NCI-H1436 treated with DMSO at 0.1 percent for 48 hours (cell line): ENCODE measurements at places on chromosomes 5 and 9.

- no peak for DNase-seq
Observed at GRCh38 chr9:89629081-89629976, 24.5 kb downstream of the GADD45G start.

- no peak for DNase-seq
Observed at GRCh38 chr5:60410427-60410826, 289.5 kb downstream of the DEPDC1B start.

- DNase-seq = no peak
Observed at GRCh38 chr9:125707472-125707804, 430 bp upstream of the MAPKAP1 start.

DNA sequence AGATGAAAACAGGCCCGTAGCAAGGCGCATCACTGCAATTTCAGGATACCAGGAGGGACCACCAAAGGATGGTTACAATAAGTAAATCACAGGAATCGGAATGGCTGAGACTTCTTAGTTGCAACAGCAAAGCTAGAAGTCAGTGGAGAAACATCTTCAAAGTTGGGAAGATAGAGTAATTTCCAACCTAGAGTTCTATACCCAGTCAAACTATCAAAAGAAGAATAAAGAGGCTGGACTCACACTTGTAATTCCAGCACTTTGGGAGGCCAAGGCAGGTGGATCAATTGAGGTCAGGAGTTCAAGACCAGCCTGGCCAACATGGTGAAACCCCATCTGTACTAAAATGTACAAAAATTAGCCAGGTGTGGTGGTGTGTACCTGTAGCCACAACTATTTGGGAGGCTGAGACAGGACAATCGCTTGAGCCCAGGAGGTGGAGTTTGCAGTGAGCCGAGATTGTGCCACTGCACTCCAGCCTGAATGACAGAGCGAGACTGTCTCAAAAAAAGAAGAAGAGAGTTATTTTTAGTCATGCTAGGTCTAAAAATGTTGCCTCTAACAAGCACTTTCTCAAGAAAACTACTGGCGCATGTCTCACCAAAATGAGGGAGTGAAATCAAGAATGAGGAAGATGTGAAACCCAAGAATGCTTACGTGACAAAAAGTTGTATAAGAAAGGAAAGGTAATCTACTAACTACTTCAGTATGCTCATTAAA is 267.7 kb downstream of the DENND1A start:
- DNase-seq = no peak

DNA sequence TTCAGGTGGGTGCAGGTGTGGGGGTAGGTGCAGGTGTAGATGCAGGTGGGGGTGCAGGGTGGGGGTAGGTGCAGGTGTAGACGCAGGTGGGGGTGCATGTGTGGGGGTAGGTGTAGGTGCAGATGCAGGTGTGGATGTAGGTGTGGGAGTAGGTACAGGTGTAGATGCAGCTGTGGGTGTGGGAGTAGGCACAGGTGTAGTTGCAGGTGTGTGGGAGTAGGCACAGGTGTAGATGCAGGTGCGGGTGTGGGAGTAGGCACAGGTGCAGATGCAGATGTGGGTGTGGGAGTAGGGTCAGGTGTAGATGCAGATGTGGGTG is 94.6 kb downstream of the PHF2 start:
- DNase-seq = no peak

DNA sequence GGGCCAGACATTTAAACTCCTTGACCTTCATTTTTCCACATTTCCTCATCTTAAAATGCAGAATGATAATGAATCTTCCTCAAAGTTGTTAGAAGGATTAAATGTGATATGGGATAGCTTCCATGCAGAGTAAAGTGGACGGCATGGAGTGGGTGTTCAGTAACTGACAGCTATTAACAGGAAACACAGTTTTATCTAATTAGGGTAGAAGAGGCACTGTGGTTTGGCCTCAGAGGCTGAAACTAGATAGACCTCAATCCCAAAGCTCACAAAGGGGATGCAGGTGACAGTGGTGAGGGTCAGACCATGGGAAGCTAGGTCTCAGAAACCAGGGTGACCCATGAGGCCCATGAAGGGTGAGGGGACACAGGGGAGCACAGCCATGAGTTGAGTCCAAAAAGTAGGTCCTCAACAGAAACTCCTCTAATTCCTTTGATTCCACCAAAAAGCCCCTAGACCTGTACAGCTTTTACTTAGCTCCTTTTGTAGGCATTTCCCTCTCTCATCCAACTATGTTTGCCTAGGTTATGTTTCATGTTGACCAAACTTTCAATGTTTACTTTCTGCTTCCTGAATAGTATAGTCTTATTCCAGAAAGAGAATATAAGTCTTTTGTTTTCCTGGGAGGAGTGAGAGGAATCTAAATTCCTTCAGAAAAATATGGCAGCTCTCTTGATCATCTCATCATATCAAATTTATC is 27.9 kb upstream of the GLDC start:
- no peak for DNase-seq

DNA sequence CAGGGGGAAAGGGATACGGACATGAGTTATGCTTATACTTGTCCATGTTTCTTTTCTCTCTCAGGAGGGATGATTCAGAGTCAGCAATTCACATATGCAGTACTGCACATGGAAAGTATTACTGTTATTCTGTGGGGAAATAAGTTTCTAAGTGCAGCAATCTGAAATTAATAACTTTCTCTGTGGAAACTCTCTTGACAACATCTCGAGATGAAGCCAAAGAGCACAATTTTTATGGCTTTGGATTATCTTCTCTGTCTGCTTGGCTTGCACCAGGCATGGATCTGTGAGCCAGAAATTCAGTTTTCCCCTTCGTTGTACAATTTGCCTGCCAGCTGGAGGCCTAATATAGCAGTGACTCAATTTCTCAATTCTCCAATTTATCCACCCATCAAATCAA is 2.5 kb upstream of the NDFIP1 start:
- no peak for DNase-seq

- DNase-seq = no peak
Observed at GRCh38 chr5:123036391-123037103, at the start of gene PPIC. TSS of gene PPIC (minus strand) at chr5:123036725. CDS start at chr5:123036625, 100 bp downstream.

- DNase-seq = no peak
Observed at GRCh38 chr5:133611357-133612248, 738 bp downstream of the FSTL4 start.

- no peak for DNase-seq
Observed at GRCh38 chr9:113461285-113461684, 2.2 kb upstream of the RGS3 start.

- DNase-seq = peak; percentile 47
Observed at GRCh38 chr9:71604197-71605063, 163.9 kb downstream of the CEMIP2 start.

GRCh38 chr9:125815568-125815967 is 68.4 kb downstream of the PBX3 start:
- DNase-seq = no peak

- no peak for DNase-seq
Observed at GRCh38 chr5:124199893-124200292, 546.5 kb downstream of the ZNF608 start.

DNA sequence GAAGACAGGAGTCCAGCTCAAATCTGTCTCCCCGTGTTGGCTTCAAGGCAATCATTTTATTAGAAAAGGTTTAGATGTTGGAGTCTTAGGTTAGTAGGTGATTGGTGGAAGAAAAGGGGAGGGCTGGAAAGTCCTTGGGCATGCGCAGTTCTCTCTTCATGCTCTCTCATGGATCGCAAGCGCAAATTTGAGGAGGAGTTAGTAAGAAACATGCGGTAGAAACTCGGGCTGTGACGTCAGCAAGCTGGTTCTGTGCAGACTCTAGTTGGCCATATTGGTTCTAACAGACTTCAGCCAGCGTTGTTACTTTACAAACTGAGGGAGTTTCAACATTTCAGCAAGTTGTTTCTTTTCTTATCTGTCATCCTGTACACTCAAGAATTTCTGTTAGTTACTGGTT is 392.2 kb downstream of the CDK5RAP2 start:
- DNase-seq = no peak

DNA sequence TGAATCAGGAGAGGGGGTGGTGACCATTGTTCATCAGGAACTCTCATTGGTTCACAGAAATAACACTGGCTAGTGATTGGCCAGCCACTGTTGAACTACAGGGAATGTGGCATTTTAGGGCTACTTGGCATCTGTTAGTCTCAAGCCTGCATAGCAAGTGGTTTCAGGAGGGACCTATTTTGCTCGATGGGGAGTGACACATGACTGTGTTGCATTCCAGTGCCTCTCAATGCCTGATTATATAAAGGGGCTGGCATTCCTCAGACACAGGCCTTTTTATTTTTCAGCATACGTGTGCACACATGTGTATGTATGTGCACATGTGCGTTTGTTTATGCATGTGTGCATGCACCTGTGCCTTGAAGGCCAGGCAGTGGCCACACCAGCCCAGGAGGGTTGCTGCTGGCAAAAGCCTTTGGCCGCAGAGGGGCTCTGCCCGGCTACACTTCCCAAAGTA is 23.2 kb downstream of the FGD3 start:
- no peak for DNase-seq

GRCh38 chr9:129402931-129403778 is 217.7 kb downstream of the C9orf50 start:
- no peak for DNase-seq

DNA sequence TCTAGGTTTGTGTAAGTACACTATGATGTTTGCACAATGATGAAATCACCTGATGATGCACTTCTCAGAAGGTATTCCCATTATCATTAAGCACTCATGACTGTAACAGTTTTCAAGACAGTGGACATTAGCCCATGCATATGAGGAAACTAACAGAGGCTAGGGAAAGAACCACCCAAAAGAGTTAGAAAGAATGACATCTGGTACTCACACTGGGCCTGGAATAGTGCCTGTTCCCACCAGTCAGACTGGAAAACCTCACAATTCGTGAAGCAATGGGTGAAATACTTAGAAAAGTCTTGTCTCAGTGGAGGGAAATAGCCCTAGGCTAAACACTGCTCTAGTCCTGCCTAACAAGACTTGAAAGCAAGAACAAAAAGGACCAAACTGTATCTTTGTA is 117.4 kb upstream of the GDNF start:
- no peak for DNase-seq

DNA sequence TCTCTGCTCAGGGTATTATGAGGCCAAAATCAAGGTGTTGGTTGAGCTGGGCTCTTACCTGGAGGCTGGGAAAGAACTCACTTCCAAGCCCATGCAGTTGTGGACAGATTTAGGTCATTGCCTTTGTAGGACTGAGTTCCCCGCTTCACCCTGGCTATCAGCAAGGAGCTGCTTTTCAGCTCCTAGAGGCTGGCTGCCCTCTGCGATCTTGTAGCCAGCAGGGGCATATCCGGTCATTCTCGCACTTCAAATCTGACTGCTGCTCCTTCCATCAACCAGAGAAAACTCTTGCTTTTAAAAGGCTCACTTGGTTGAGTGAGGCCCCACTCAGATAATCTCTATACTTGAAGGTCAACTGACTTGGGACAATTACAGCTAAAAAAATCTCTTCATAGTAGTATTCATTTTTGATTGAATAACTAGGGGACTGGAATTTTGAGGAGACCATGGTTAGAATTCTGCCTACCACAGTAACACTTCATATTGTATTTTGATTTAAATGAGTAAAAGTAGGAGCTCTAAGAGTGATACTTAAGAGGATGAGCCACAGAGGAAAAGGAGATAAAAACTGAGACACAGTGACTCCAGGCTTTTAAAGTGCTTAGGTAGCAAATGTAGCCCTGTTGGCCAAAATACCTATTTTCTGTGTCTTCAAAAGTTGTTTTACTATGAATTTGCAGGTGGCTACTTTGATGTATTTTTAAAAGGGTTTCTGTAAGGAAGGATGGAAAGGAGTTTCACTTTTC is 137.4 kb downstream of the CD180 start:
- DNase-seq = no peak

DNA sequence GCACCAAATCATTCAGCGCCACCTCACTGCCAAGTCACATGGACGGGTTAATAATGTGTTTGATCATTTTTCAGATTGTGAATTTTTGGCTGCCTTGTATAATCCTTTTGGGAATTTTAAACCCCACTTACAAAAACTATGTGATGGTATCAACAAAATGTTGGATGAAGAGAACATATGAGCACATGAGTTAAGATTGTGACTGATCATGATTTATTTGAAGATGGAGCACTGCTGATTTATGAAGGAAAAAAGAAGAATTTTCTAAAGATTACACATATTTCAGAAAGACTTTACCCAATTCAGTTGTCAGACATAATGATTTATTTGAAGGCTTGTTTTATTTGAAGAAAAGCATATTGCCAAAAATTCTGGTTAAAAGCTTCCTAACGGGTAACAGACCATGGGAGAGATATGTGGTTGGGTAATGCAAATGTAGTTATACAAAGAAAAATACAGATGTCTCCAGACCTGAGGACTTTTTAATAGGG is 37.4 kb downstream of the TNFAIP8 start:
- DNase-seq = no peak

DNA sequence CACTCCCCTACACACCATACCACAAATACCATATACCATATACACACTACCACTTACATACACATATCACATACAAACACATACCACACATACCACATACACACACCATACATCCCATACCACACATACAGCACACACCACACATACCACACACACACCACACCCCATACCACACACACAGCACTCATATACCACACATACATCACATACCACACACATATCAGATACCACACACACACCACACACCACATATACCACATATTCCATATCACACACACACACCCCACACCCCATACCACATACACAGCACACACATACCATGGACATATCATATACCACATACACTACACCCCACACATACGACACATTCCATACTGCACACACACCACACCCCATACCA is 276.6 kb downstream of the GADD45G start:
- DNase-seq = no peak

- no peak for DNase-seq
Observed at GRCh38 chr5:103624035-103624480, 61.5 kb upstream of the NUDT12 start.

DNA sequence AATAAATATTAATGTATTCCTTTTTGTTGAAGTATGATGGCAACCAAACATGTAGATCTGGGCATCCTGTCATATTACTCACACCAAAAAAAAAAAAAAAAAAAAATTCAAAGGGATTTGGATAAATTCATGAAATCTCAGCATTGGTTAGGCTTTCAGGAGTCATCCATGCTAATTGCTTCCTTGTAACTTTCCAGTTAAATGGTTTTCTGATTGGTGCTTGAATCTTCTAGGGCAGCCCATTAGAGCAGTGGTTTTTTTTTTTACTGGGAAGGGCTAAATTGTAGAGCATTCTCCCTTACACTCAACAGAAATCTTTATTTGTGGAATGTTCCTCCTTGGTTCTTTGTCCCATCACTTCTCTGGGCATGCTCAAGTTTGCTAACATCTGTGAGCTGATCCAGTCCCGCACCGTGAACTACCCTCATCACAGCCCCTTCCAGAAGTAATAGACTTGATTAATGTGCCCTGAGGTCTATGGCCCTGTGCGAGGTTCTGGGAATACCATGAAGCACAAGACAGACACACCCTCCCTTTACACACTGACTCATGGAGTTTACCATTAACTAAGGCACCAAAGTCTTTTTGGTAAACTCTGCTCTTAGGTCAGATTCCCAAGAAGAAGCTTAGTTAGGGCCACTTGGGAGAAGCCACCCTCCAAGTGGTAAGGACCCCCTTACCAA is 56.0 kb downstream of the RGS3 start:
- DNase-seq = no peak

GRCh38 chr5:14467251-14467650 is 114.3 kb upstream of the OTULINL start:
- no peak for DNase-seq

- no peak for DNase-seq
Observed at GRCh38 chr5:123180178-123180577, 91.1 kb downstream of the PRDM6 start.
